Cardiac fibroblast (primary cell): ENCODE measurements at places on chromosomes 13 and 19.

DNA sequence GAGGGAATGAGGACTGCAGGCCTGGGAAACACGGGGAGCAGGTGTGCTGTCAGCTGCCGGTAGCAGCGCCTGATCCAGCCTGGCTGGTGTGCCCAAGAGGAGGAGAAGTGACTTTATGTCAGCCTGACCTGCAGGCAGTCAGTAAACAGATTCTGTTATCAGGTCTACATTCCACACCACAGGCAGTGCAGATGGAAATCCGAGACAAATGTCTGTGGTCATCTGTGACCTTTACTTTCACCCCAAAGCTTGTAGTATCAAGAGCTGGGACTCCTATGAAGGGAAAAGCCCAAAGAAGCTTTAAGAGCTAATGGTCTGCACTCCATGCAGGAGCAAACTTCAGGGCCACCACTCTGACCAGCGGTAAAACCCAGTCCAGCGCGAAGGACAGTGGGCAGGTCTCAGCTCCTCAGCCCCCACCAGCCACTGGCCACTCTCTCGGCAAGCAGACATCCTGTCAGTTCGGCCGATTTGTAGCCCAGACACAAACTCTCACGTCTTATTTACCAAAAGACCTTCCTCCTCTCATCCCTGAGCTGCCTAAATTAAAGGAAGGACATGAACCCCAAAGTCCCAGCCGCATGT is 7.7 kb downstream of the EPS15L1 start:
- DNase-seq: peak; percentile 19

- no peak for DNase-seq
Measured at GRCh38 chr13:109712124-109712722, 74.2 kb downstream of the IRS2 start.

DNA sequence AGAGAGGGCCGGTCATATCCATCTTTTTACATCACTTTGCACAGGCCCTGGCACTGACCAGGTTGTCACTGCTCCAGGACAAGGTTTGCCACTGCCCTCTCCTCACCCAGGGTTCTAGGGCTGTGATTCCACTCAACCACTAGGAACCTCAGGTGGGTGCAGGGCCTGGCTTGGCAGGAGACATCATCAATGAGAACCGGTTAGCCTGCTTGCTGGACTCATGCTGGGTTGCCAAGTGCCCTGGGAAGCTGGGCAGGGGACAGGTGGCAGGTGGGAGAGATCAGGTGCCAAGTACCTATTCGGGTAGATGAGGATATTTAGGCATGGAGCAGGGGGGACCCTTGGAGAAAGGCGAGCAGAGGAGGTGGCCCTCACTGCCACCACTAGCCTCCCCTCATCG is 4.2 kb upstream of the CERS4 start:
- DNase-seq: no peak

DNA sequence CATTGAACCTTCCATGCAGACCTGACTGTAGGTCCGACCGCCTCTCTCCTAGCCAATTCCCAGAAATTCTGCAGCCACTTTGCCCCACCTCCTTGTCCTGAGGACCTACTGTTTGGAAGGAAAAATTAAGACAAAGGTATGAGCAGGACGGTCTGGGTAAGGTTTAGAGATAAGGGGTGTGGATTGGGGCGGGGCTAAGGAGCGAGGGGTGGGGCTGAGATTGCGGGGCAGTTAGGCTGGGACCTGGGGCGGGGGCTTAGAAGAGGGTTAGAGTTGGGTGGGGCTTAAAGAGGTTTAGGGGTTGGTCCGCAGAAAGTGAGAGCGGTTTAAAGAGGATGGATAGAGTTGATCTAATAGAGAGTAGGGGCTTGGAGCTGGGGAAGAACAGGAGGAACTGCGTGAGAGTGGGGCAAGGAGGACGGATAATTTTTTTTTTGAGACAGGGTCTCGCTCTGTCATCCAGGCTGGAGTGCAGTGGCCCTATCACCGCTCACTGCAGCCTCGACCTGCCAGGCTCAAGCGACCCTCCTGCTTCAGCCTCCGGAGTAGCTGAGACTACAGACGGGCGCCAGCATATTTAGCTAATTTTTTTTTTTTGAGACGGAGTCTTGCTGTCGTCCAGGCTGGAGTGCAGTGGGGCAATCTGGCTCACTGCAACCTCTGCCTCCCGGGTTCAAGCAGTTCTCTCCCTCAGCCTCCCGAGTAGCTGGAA is 1.7 kb upstream of the ZNF865 start:
- no peak for DNase-seq

DNA sequence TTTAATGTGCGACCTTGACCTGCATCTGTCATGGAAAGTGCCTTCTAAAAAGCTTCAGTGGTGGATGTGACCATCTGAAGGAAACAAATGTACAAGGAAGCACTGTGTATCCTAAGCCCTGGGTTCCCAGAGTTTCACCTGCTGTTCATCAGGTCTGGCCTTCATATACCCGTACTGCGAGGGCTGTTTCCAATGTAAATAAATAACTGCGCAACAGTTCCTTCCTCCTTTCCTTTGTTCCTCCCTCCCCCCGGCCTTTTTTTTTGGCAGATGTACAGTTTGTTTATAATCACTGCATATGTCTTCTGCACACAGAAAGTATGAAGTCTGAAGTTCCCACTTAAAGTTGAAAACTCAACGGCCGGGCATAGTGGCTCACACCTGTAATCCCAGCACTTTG is 5.2 kb downstream of the FAAP24 start:
- DNase-seq: peak; percentile 2

GRCh38 chr19:1762243-1763117 is 9.2 kb downstream of the ONECUT3 start:
- DNase-seq: no peak

DNA sequence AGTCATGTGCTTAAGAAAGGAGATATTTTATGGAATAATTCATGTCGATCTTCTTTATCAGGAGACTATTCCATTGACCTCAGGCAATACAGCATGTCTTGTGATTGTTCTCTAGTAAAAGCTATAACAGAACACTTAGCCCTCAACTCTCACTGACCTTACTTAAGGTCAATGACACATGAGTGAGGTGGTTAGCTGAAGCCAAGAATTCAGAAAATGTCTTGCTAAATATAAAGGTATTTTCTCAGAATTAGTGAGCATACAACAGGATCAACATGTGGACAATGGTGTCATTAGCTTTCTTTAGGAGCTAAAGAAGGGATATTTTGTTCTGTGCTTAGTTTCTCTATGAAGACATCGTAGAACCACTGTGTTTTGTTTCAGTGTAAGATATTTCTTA is 1730.4 kb upstream of the SLC10A2 start:
- DNase-seq: peak; percentile 8

DNA sequence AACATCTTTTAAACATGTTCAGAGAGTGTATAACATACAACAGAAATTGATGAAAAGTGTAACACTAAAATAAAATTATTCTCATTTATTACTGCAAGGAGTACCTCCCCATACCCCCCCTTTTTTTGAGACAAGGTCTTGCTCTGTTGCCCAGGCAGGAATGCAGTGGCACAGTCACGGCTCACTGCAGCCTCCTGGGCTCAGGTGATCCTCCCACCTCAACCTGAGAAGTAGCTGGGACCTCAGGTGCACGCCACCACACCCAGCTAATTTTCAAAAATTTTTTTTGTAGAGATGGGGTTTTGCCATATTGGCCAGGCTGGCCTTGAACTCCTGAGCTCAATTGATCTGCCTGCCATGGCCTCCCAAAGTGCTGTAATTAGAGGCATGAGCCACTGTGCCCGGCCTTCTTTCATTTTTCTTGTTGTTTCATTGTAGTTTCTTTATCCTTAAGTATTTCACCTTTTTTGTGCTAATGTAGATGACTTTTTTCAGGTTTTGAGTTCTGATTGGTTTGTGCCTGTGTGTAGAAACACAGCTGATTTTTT is 28.3 kb downstream of the GATAD2A start:
- DNase-seq: no peak

GRCh38 chr13:97460004-97460775 is 26.2 kb downstream of the RAP2A start:
- DNase-seq: peak; percentile 64

DNA sequence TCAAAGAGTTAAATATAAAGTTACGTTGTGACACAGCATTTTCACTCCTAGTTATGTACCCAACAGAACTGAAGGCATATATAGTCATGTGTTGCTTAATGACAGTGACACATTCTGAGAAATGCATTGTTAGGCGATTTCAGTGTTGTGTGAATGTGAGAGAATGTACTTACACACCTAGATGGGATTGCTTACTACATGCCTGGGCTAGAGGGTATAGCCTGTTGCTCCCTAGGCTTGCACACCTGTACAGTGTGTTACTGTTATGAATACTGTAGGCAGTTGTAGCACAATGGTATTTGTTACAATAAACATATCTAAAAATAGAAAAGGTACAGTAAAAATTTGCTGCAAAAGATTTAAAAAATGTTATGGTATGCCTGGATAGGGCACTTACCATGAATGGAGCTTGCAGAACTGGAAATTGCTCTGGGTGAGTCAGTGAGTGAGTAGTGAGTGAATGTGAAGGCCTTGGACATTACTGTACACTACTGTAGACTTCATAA is 89.2 kb downstream of the DHRS12 start:
- peak; percentile 85 for DNase-seq

DNA sequence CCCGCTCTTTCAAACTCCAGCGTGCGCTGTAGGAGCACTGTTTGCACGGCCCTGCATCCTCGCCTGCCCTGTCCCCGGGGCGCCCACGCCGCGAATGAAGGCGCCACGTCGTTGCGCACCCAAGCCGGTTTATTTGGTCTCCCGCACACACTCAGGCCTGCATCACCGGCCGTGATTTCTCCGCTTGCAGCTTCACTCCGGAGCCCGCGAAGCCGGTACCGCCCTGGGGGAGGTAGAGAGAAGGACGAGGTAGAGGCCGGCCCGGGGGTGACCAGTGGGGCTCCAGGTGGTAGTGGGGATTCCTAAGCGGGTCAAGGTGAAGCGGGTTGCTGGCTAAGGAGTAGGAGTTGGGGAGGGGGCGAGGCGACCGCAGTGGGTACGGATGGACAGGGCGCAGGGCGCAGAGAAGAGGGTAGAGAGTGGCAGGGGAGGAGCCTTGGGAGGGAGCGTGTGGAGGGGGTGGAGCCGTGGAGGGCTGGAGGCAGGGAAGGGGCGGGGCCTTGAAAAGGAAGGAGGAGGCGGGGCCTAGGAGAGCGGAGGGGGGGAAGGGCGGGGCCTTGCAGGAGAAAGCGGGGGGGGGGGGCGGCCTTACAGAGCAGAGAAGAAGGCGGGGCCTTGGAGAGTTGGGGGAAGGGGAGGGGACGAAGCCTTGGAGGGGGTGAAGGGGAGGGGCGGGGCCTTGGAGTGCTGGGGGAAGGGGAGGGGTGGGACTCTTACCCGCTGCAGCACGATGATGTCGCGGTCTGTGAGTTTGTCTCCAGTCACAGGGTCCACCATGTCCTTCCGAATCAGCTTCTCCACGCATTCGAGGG is 24.6 kb downstream of the NOSIP start:
- peak; percentile 56 for DNase-seq

- DNase-seq: no peak
Measured at GRCh38 chr13:72639377-72639776, 88.1 kb downstream of the MZT1 start.

GRCh38 chr13:99258210-99258860 is at the start of gene GPR18:
Gene GPR18 (minus strand): TSS chr13:99258379. CDS start chr13:99255872, 2,507 bp downstream.
- DNase-seq: no peak
